Calu3 (cell line): ENCODE measurements at places on chromosomes 5 and 9. TPM values are rescaled to one million over a fixed set of nuclear protein-coding genes. Genes with fewer than 3 reads are reported as not detected.

Gene PCDHGB3
- 1.2 and 1.6 TPM in 2 replicates for total RNA-seq

Gene CRB2
- not detected in 2 replicates for total RNA-seq

DNA sequence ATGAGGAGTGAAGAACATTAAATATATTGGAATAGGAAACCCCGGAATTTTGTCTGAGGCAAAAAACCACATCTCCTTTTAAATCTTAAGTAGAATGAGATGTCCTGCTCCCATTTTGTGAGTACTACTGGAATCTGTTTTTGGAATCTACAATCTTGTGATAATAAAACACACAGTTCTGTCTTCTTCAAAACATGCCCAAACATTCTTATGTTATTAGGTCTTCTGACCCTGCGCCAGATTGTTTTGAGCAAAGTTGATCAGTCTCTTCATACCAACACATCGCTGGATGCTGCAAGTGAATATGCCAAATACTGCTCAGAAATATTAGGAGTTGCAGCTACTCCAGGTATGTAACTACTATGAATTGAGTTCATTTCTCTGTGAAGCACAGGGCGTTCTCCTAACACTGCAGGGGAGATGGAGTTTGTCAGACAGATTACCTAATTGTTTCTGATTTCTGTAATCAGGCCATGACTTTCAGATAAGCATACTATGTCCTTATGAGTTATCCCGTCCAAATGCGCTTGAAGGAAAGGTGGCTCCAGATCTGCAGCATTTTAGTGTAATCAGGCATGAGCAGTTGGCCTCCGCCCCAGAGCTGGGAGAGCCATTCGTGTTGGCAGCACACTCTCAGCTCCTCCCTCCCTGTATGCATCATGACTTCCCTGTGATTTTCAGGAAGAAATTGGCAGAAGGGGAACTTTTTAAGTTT, 88.0 kb downstream of the NLN start:
- peak; percentile 64 for DNase-seq

Gene PKD2L2
- not detected in 2 replicates for total RNA-seq

DNA sequence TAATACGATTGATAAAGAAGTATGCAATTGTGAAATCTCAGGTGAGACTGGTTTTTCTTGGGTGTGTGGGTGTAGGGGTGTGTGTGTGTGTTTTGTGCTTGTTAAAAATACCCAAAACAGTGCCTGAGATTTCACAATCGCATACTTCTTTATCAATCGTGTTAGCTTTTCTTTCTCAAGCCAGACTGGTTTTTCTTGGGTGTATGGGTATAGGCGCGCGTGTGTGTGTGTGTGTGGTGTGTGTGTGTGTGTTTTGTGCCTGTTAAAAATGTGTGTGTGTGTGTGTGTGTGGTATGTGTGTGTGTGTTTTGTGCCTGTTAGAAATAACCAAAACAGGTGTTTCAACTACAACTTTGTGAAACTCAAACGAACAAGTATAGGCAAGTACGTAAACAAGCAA, 53.7 kb downstream of the CERT1 start:
- DNase-seq, result peak; percentile 63

Gene CDH9
- not detected in 2 replicates for total RNA-seq

DNA sequence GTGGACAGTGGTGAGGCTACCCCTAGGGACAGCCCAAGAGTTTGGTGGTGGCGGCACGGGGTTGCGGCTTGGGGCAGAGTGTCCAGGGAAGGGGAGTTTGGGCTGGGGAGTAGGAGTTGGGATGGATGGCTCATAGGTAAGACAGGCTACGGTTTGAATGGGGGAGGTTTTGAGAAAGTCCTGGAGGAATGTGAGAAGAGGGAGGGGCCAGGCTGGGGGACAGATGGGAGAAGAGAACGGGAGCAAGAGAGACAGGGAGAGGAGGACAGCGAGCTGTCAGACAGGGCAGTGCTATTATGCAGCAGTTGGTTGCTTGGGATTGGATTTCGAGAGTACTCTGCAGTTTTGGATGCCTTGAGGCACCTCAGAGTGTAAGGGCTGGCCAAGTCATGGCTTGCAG, 24.5 kb downstream of the PSD2 start:
- DNase-seq, result no peak

GRCh38 chr5:68268101-68268851, 52.7 kb downstream of the PIK3R1 start:
- no peak for DNase-seq

GRCh38 chr5:33828626-33829308, 63.0 kb downstream of the ADAMTS12 start:
- no peak for DNase-seq

DNA sequence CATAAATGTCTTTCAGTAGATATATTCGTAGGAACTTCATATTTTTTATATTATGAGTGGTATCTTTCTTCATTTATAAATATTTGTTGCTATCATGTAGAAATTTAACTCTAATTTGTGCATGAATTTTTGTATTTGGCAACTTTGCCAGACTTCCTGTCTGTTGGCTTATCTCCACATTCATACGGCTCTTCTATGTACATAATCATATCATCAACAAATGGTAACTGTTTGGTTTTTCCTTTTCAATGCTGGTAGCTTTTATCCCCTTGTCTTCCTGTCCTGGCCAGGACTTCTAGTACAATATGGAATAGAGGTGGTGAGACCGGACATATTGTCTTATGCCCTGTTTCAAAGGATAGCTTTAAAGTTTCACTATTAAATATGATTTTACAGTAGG, 132.3 kb upstream of the COL5A1 start:
- DNase-seq, result no peak

DNA sequence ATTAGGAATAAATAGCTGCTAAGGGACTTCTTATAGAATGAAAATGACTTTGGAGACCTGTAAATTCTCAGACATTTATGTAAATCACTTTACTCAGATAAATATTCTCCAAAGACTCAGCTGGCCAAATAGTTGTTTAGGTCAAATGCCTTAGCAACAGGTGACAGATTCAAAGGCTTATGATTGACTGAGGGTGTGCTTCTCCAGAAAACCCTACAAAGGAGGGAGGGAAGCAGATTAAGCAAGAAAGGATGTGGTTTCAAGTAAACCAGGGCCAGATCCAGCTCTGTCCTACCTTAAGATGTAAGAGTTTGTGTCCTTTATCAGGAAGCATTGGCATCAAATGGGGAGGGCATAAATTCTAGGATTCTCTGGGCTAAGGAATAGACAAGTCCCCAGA, 433.0 kb downstream of the TLE1 start:
- DNase-seq, result no peak

Gene HTR1A
- total RNA-seq, result not detected in 2 replicates

Gene ARID3C
- not detected in 2 replicates for total RNA-seq

GRCh38 chr9:113299800-113300292, 3.3 kb downstream of the RNF183 start:
- DNase-seq, result peak; percentile 35

DNA sequence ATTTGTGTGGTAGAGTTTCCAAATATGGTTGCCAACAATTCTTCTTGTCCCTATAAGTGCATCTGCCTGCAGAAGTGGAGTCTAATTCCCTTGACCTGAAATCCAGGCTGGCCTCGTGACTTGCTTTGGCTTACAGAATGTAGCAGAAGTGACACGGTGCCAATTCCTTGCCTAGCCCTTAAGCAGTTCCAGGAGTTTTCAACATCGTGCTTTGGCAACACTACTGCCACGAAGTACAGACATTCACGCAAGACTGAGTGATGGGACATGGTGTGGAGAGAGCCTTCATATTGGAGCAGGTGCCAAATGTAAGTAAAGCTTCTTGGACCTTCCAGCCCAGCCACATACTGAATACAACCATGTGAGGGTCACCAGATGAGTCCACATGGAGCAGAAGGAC, 92.9 kb upstream of the NEK6 start:
- no peak for DNase-seq

DNA sequence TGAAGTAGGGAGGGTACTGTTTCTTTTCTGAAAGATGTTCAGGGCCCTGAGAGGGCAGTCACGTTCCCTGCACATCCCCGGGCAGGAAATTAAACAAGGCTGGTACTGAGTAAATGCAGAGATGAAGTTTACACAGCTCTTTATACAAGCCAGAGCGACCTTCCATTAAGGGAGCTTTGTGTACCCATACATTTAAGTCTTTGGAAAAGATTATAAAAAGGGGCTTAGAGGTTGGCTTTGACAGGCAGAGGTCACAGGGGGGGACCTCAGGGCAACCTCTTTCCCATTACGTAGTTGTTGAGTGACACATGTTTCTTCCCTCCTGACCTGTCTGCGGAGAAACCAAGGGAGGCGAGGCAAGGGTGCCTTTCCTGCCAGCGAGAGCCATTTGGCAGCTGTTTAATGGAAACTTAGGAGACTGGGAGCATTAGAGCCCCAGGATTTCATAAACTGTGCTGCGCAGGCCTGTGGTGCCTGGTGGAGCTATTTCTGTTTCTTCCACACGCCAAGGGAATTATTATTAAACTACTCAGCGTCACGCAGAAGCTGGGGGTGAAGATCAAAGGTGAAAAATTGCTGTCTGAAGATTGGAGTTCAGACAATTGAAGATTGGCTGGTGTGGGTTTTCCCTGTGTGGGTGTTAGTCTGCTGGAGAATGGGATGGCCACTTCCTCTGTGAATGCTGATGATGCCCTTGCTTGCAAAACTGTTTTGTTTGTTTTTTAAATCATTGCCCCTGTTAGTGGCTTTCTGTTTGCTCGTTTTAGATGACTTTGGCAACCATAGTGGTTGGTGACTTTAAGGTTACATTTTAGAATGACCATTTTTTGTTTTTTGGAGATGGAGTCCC, 3.2 kb upstream of the SMIM32 start:
- no peak for DNase-seq

GRCh38 chr5:146662229-146662628, 146.2 kb upstream of the GPR151 start:
- peak; percentile 28 for DNase-seq

Gene LIX1
- not detected in 2 replicates for total RNA-seq

Gene NEUROG1
- total RNA-seq, result not detected in 2 replicates

DNA sequence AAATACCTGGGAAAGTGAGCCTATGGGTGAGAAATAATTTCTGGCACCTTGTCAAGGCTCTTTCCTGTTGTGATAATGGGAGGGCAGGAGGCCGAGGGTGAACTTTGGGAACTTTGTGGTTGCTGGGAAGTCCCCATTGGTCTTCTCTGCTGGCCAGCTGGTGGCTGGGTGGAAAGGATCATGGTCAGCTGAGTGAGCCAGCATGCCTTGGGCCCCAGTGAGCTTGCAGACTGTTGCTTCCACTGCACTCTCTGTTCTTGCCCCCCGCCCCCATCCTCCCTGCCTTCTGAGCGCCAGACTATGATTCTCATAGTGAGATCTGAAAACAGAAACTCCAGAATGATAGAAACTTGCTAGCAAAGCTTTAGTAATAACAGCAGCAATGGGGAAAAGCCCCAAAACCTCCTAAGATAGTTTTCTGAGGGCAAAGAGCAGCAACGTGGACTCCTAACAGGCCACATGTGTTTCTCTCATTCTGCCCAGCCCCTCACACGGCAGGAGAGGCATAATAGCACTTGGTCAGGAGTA, 139.2 kb upstream of the SMARCA2 start:
- DNase-seq, result no peak

GRCh38 chr5:53874409-53874808, 314.0 kb downstream of the NDUFS4 start:
- peak; percentile 9 for DNase-seq

DNA sequence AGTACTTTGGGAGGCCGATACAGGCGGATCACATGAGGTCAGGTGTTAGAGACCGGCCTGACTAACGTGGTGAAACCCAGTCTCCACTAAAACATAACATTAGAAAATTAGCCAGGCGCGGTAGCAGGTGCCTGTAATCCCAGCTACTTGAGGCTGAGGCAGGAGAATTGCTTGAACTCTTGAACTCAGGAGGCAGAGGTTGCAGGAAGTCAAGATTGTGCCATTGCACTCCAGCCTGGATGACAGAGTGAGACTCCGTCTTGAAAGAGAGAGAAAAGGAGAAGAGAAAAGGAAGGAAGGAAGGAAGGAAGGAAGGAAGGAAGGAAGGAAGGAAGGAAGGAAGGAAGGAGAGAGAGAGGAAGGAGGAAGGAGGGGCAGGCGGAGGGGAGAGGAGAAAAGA, 45.1 kb downstream of the MYO10 start:
- DNase-seq, result no peak

Gene NR3C1
- 63.1 and 72.4 TPM in 2 replicates for total RNA-seq

Gene PCDHB8
- 0.21 and 0.61 TPM in 2 replicates for total RNA-seq

DNA sequence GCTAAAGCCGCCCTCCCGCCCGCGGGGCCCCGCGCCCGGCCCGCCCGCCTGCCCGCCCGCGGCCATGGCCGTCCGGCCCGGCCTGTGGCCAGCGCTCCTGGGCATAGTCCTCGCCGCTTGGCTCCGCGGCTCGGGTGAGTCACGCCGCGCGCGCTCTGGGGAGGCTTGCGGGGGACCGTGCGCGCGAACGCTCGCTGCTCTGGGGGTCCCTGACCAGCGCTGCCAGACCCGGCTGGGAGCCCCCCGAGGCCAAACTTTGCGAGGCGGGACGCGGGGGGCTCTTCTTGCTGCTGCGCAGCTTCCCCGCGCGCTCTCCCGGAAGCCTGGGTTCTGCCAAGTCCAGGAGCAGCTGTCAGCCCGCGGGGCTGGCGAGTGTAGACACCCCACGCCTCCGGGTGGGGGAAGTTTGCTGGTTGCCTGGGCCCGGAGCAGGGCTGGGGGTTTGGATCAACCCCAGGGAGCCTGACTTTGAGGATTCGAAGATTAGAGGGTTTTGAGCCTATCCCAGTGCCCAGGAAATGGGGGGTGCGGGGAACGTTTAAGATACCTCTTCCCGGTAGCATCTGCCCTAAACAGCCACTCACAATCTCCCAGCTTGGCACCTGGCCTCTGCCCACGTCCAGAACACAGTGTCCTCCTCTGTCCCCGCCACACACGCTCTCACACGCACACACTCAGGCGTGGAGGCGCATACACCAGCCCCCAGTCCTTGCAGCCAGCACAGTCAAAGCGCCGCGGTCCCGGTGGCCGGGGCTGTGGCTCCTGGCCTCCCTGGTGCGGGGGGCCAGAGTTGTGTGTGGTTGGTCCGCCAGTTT, 535 bp downstream of the UNC5A start:
- peak; percentile 37 for DNase-seq
